Karpas-422 (cell line): ENCODE measurements at places on chromosomes 12 and 14. TPM values are rescaled to one million over a fixed set of nuclear protein-coding genes. Genes with fewer than 3 reads are reported as not detected.

The TMEM52B gene
- total RNA-seq, result not detected in 2 replicates

The SALL2 gene
- not detected in 2 replicates for total RNA-seq

The MFAP5 gene
- total RNA-seq, result not detected in 2 replicates

The PTGES3 gene
- total RNA-seq, result 49.4 and 126 TPM in 2 replicates

The OASL gene
- total RNA-seq, result 0.69 and 1.4 TPM in 2 replicates

The TPPP2 gene
- total RNA-seq, result not detected in 2 replicates

The OTUB2 gene
- total RNA-seq, result not detected in 2 replicates

The RTN1 gene
- 0.32 TPM in 1 of 2 replicates, not detected in the other for total RNA-seq

The CLEC2D gene
- total RNA-seq, result 1.5 and 3.2 TPM in 2 replicates

DNA sequence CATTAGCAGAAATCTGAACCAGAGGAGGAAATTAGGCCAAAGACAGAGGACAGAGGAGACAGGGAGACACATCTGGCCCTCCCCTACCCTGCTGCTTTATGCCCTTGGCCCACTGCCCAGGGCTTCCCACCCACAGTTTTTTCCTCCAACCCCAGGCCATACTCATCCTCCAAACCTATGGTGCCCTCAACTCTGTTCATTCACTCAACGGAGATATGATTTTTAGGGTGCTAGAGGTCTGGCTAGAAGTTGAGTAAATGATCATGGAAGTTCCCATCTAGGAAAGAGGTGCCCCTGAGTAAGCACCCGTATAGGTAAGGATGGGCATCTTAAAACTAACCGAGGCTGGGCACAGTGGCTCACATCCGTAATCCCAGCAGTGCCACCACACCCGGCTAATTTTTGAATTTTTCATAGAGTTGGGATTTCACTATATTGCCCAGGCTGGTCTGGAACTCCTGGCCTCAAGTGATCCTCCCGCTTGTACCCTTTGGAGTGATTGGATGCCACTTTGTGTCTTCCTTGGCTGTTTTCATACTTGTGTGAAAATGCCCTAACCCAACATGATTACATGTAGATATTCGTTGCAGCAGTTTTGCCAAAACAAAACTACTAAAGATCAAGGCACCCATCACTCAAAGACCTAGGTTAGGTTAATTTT, 4.4 kb downstream of the KRT18 start:
- peaks cover 4% of the 10 kb centered on the region for H3K4me1 ChIP-seq
- no peak overlapping the region for H3K27ac ChIP-seq
- H3K4me3 ChIP-seq, result no peak overlapping the region
- no peaks in the 10 kb centered on the region for H3K36me3 ChIP-seq

GRCh38 chr12:92560713-92561542, 141.9 kb upstream of the PLEKHG7 start:
- no peak for DNase-seq
- no peak overlapping the region for H3K27ac ChIP-seq
- H3K36me3 ChIP-seq, result no peaks in the 10 kb centered on the region
- H3K4me1 ChIP-seq, result no peaks in the 10 kb centered on the region

DNA sequence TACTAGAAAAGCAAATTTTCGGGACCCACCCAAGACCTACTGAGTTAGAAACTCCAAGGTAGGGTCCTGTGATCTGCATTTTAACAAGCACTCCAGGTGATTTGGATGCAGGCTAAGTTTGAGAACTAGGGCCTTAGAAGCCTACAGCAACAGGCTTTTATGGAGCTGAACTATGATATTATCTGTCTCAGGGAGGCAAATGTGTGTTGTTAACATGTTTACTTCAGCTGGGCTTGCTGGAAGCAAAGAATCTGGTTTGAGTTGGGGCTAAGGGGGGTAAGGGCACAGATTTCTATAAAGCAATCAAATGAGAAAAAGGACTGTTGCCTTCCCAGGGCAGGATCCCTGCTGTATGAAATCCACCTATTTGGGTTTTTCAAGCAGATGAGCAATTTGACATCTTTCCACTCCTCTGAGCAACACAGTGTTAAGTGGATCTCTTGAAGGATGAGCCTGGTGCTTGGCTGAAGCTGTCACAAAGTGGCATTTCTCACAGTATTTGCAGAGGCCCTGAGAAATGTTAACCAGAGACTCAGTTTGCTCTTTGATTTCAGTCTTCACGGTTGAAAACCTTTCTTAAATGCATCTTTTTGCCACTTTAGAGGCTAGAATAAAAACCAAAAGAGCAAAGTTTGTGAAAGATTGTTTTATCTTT, 36.2 kb upstream of the SOCS2 start:
- peaks cover 11% of the 10 kb centered on the region for H3K4me1 ChIP-seq
- no peak for DNase-seq
- H3K27me3 ChIP-seq, result no peaks in the 10 kb centered on the region
- H3K4me3 ChIP-seq, result no peak overlapping the region

- H3K27me3 ChIP-seq, result no peaks in the 10 kb centered on the region
- peaks cover under 1% of the 10 kb centered on the region; the same call in 1 of the 2 replicates for H3K36me3 ChIP-seq
- peaks cover 19% of the 10 kb centered on the region for H3K4me1 ChIP-seq
Measured at GRCh38 chr12:123365025-123365917, 624 bp upstream of the SBNO1 start.

DNA sequence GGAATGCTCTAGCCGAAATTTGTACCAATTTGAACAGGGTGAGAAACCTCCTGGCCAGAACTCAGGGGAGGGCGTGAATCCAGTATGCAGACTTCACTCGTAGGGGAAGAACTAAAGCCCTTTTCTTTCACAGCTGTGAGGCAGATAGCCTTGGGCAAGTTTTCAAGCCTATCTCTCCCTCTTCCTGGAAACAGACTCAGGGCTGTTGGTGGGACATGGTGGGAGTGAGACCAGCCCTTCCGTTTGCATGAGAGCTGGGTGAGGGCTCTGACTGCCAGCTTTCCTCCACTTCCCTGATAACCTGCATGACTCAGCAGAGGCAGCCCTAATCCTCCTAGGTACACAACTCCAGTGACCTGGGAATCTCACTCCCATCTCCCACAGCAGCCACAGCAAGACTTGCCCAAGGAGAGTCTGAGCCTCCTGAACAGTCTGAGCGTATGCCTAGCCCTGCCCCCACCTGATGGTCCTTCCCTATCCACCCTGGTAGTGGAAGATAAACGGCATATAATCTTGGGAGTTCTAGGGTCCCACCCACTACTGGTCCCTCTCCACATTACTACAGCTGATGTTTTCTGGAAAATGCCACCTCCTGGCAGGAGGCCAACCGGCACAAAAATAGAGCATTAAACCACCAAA, 170.1 kb upstream of the AMIGO2 start:
- peaks cover 20% of the 10 kb centered on the region for H3K4me1 ChIP-seq
- no peak overlapping the region for H3K4me3 ChIP-seq
- no peak overlapping the region for H3K27ac ChIP-seq
- no peaks in the 10 kb centered on the region for H3K27me3 ChIP-seq

DNA sequence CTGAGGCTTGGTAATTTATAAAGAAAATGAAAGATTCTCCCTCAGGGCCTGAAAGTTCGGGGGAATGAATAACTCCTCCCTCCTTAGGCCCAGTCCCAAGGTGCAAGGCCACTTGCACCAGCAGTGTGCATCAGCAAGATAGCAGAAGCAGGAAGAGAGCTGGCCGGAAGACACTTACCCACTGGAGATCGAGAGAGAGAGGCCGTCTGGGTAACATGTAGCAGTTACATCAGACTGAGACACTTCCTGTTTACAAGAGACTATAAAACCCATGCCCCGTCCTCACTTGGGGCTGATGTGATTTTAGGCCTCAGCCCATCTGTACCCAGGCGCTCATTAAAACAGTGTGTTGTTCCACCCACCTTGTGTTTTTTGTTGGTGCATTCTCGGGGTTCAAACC, 85.2 kb downstream of the TMTC3 start:
- H3K27me3 ChIP-seq, result no peaks in the 10 kb centered on the region
- H3K36me3 ChIP-seq, result no peaks in the 10 kb centered on the region
- H3K4me3 ChIP-seq, result no peak overlapping the region
- H3K4me1 ChIP-seq, result peaks cover 5% of the 10 kb centered on the region

DNA sequence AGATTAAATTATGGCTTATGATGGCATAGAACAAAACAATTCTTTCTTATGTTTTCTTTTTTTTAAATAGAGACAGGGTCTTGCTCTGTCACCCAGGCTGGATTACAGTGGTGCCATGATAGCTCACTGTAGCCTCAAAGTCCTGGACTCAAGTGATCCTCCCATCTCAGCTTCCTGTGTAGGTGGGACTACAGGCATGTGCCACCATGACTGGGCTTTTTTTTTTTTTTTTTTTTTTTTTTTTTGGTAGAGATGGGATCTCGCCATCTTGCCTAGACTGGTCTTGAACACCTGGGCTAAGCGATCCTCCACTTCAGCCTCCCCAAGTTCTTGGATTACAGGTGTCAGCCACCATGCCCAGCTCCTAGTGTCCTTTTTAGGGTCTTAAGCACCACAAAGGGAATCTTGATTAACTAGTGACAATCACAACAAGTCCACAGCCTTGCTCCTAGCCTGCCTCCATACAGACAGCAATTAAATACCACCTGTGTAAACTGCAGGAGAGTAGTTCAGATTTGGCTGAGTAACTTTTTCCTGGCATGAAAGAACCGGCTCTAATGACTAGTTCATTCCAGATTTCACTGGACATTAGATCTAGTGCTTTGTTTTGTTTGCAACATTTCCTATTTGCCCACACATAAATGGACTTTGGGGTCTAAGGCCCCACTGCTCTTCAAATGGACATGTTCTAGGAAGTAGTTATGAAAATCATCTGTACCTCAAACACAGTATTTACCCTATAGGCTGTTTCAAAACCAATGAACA, 61.6 kb downstream of the SH2B3 start:
- peaks cover 17% of the 10 kb centered on the region for H3K4me1 ChIP-seq
- no peaks in the 10 kb centered on the region for H3K27me3 ChIP-seq
- no peak overlapping the region for H3K27ac ChIP-seq
- no peak for DNase-seq
- H3K36me3 ChIP-seq, result peaks cover 36% of the 10 kb centered on the region
- no peak overlapping the region for H3K4me3 ChIP-seq

DNA sequence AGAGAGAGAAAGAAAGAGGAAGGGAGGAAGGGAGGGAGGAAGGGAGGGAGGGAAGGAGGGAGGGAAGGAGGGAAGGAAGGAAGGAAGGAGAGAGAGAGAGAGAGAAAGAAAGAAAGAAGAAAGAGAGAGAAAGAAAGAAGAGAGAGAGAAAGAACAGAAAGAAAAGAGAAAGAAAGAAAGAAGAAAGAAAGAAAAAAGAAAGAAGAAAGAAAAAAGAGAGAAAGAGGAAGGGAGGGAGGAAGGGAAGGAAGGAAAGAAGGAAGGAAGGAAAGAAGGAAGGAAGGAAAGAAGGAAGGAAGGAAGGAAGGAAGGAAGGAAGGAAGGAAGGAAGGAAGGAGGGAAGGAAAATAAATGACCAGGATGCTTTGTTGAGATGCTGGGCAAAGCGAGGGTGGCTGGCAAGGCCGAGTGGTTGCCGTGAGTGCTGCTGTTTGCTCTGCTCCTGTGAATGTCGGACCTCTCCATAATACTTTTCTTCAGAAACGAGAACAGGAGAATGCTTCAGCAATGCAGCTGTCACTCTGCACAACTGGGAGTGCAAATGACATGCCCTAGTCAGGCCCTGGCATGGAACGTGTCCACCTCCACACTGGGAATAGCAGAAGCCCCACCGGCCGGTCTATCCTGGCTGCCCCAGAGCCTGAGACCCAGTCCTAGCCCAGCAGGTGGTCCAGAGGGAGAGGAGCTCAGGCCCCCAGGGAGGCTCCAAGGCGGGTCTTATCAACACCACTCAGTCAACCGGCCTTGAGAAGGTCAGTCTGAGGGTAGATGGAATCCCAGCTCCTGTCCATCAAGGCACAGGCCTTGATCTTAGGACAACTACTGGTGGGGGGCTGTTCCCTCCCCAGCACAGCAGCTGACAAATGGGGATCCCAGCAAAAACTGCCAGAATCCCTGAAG, 25.1 kb upstream of the EIF5 start:
- no peaks in the 10 kb centered on the region for H3K4me1 ChIP-seq
- no peak overlapping the region for H3K27ac ChIP-seq

- no peaks in the 10 kb centered on the region for H3K27me3 ChIP-seq
- DNase-seq, result no peak
Measured at GRCh38 chr12:131456301-131457027, 254.4 kb upstream of the SFSWAP start.

- DNase-seq, result no peak
- no peaks in the 10 kb centered on the region for H3K27me3 ChIP-seq
- no peaks in the 10 kb centered on the region for H3K4me1 ChIP-seq
- H3K36me3 ChIP-seq, result no peaks in the 10 kb centered on the region
- H3K4me3 ChIP-seq, result no peak overlapping the region
Measured at GRCh38 chr12:97875064-97875463, 412.5 kb downstream of the RMST start.

- DNase-seq, result no peak
- H3K4me1 ChIP-seq, result peaks cover 6% of the 10 kb centered on the region
- H3K27me3 ChIP-seq, result no peaks in the 10 kb centered on the region
- no peak overlapping the region for H3K4me3 ChIP-seq
- H3K27ac ChIP-seq, result no peak overlapping the region
Measured at GRCh38 chr12:12024911-12025682, 45.6 kb upstream of the BCL2L14 start.

GRCh38 chr12:6883683-6884082, 10.6 kb upstream of the SPSB2 start:
- H3K27me3 ChIP-seq, result no peaks in the 10 kb centered on the region
- no peak for DNase-seq
- H3K4me3 ChIP-seq, result no peak overlapping the region
- no peaks in the 10 kb centered on the region for H3K4me1 ChIP-seq
- H3K36me3 ChIP-seq, result peaks cover 17% of the 10 kb centered on the region; the same call in 1 of the 2 replicates

- H3K27ac ChIP-seq, result no peak overlapping the region
- no peak overlapping the region for H3K4me3 ChIP-seq
- no peaks in the 10 kb centered on the region for H3K27me3 ChIP-seq
- DNase-seq, result no peak
- H3K4me1 ChIP-seq, result peaks cover 40% of the 10 kb centered on the region
- H3K36me3 ChIP-seq, result no peaks in the 10 kb centered on the region
Measured at GRCh38 chr12:75820848-75821578, 210.6 kb downstream of the PHLDA1 start.

DNA sequence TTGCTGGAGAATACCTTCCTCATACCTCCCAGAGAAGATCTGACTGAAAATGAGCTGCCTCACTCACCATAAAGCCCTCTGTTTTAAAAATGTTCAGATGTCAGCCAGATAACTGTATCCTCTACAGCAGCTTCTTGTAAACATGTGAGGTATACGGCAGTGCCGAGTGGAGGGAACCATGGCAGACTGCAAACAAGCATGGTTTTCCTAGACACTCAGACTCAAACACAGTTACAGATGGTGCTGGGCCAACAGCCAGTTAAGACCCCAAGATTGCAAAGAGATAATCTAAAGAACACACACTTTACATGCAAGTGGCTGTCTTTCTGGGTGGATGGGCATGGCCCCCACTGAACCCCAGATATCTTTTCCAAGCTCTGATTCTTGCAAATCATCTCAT, 16.6 kb upstream of the CCDC177 start:
- H3K4me1 ChIP-seq, result peaks cover 7% of the 10 kb centered on the region
- H3K36me3 ChIP-seq, result no peaks in the 10 kb centered on the region
- DNase-seq, result no peak
- no peak overlapping the region for H3K27ac ChIP-seq
- H3K4me3 ChIP-seq, result no peak overlapping the region
- no peaks in the 10 kb centered on the region for H3K27me3 ChIP-seq

- H3K27me3 ChIP-seq, result no peaks in the 10 kb centered on the region
- peak overlapping the region; percentile 27; the same call in 1 of the 2 replicates for H3K27ac ChIP-seq
- DNase-seq, result no peak
- H3K4me1 ChIP-seq, result peaks cover 11% of the 10 kb centered on the region
- no peak overlapping the region for H3K4me3 ChIP-seq
Measured at GRCh38 chr12:105030820-105031807, 45.0 kb downstream of the NOPCHAP1 start.
